ENCODE measurements at places on chromosomes 2 and 18. TPM values are rescaled to one million over a fixed set of nuclear protein-coding genes. Genes with fewer than 3 reads are reported as not detected.

Gene APOB
- total RNA-seq: not detected

Gene ZBTB7C
- under 0.01 TPM for total RNA-seq

Gene SNTG2
- total RNA-seq: not detected

Gene GCG
- total RNA-seq: not detected

Gene STPG4
- 0.16 TPM for total RNA-seq

Gene TUBA4B
- total RNA-seq: under 0.01 TPM

Gene ALK
- total RNA-seq: 0.16 TPM

Gene LRRC30
- not detected for total RNA-seq

Gene PSMA8
- total RNA-seq: not detected

Gene EHBP1
- total RNA-seq: 184 TPM

Gene EXOC6B
- 21.6 TPM for total RNA-seq

Gene AKAIN1
- not detected for total RNA-seq

Gene HOXD10
- total RNA-seq: not detected

Gene FEV
- not detected for total RNA-seq

Gene KCNE4
- total RNA-seq: 8.5 TPM

Gene TPO
- total RNA-seq: not detected

Gene CHRND
- total RNA-seq: not detected

Gene SOX11
- total RNA-seq: not detected

Gene EFR3B
- total RNA-seq: 0.26 TPM

Gene CD8B
- not detected for total RNA-seq

Gene FABP1
- total RNA-seq: 0.09 TPM

Gene GALNT5
- 30.1 TPM for total RNA-seq

Gene DSG2
- 2.2 TPM for total RNA-seq

Gene PARD3B
- 17.0 TPM for total RNA-seq

Gene PRKCE
- 12.5 TPM for total RNA-seq

Gene RALB
- 65.7 TPM for total RNA-seq

All from bronchial smooth muscle cell (primary cell).